ENCODE measurements at places on chromosomes 11 and 22.

- DNase-seq: no peak
Observed at GRCh38 chr11:26088391-26088790, 243.5 kb upstream of the ANO3 start.

- DNase-seq: no peak
Observed at GRCh38 chr11:108825381-108825780, 160.5 kb downstream of the DDX10 start.

DNA sequence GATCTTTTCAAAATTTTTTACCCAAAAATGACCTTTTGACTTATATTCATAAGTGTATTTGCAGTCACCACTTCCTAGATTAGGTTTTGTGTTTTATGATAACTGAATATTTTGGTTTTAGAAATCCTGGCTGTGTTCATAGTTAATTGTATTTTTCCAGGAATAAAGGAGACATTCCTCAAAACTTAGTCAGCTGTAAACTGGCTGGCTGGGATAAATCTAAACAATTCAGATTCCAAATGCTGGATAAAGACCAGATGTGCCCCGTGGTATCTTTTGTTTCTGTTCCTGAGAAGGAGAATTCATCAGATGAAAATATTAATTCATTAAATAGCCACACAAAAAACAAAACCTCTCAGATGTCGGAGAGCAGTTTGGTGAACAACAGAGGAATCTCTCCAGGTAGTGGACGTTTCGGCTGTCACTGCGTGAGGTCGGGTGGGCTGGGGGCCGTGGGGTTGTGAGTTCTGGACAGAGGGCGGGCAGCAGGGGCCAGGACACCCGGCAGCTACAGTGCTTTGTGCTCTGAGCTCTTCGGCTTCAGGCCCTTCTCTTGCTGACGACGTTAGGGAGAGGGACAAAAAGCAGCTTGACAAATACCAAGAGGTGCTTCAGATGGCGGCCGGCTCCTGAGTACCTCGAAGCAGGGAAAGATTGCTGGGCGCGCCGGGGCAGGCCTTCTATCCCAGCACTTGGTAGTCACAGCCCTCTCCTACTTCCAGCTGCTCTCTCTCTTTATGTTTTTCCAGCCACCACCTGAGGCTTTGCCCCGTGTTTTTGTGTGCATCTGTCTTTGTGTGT, 24.6 kb downstream of the MOV10L1 start:
- no peak for DNase-seq

DNA sequence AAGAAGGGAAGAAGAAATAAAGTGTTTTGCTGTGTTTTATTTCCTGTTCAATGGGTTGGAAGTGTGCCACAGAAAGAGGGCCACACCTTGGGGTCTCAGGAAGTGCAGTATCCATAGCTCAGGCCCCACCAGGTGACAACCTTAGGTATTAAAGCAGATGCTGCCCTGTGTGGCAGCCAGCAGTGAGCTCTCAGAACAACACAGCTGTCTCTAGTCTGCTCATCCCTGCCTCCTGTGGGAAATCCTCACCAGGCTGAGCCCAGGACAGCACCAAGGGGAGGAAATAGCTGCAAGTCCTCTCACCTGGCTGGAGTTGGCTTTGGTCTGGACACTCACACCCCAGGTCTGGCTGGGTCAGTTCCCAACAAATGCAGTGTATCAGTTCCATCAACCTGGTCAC, 25.1 kb downstream of the ARL14EP start:
- DNase-seq: no peak

- DNase-seq: no peak
Observed at GRCh38 chr11:19790831-19791552, 78.4 kb downstream of the NAV2 start.

DNA sequence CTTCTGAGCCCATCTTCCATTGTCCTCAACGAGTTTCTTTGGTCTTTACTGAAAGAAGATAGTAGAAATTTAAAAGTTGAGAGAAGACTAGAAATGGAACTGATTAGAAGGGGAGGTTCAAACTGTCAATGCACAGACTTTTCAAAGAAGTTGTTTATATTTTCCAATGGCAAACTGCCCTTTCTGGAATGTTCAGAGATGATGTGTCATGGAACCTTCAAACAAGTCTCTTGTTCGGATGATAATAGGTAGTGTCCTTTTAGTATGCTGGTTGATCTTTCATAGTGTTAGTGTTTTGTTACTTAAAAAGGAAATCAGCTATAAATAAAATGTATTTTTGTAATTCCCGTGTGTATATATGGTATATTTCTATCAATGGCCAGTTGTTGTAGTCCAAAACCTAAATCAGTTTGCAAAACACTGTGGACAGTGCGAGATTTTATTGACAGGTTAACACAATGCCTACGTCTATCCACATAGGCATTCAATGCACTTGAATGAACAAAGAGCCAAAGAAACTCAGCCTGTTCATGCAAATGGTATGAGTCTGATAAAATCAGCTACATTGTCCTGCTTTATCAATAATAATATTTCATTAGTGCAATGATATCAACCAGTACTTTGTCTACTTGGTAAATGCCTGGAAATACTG, 30.9 kb downstream of the C11orf91 start:
- DNase-seq: no peak

GRCh38 chr11:36015799-36016198, 71.9 kb downstream of the LDLRAD3 start:
- peak; percentile 89 for DNase-seq

DNA sequence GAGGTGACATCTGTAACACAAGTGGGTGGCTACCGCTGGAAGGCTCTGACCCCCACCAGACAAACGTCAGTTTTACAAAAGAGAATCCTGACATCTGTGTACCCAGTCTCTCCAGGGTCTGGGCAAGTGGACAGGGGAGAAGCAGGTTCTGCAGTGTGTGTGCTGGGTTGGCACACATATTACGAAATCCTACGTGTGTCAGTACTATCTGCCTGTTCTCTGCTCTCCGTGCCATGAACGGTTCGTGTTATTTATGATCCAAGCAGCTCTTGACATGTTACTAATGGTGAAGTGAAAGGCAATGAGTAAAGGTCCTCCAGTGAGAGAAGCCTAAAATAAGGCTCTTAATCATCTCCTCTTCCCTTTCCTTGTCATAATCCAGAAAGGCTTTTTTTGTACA, 201.5 kb upstream of the MTMR2 start:
- no peak for DNase-seq

GRCh38 chr11:72491001-72491400, 56.7 kb upstream of the CLPB start:
- DNase-seq: no peak

GRCh38 chr11:2885017-2885677, 428 bp downstream of the CDKN1C start:
- DNase-seq: no peak

DNA sequence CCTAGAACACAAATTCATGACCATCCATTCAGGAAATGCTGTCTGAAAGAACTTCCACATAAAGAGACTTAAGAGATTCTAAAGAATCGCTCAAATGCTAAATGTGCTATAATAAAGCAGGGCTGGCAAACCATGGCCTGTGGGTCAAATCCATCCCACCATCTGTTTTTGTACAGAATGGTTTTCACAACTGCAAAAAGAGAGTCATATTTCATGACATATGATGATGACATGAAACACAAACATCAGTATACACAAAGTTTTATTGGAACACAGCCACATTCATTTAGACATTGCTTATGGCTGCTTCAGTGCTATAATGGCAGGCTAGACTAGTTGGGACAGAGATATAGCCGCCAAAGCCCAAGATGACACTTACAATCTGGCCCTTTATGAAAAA, 85.1 kb downstream of the RRAS2 start:
- no peak for DNase-seq

- no peak for DNase-seq
Observed at GRCh38 chr11:63608353-63609345, 5.6 kb downstream of the PLAAT3 start.
